ENCODE measurements at places on chromosomes 5 and 9.
A peak's percentile ranks its signal among the peaks of the same experiment; 100 is the strongest.

DNA sequence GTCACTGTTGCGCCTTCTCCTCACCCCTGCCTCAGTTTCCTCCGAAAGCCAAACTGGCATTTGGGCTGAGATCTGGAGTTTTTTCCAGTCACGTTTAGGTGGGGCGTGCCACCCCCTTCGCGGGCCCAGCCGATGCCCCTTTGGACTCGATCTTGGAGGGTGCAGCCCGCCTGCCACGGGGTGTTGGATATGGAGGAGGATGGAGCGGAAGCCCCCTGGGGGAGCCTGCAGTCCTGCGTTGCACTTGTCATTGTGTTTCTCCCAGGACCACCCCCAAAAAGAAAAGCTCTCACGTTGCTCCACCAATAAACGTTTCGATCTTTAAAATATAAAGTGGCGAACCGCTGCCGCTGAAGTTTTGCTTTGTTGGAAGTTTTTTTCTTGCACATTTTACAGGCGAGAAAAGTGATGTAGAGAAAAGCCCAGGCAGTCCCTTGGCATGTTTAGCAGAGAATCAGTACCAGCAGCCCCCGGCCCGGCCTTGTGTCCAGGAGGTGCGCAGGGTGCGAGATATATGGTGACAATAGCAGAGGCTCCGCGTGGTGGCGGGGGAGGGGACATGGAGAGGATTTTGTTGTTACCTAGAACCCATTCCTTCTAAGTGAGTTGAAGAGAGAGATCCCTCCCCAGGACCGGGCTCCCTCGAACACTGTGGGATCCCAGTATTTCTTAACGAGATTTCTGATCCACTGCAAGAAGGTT, 681 bp downstream of the F2R start:
- no peak for DNase-seq

DNA sequence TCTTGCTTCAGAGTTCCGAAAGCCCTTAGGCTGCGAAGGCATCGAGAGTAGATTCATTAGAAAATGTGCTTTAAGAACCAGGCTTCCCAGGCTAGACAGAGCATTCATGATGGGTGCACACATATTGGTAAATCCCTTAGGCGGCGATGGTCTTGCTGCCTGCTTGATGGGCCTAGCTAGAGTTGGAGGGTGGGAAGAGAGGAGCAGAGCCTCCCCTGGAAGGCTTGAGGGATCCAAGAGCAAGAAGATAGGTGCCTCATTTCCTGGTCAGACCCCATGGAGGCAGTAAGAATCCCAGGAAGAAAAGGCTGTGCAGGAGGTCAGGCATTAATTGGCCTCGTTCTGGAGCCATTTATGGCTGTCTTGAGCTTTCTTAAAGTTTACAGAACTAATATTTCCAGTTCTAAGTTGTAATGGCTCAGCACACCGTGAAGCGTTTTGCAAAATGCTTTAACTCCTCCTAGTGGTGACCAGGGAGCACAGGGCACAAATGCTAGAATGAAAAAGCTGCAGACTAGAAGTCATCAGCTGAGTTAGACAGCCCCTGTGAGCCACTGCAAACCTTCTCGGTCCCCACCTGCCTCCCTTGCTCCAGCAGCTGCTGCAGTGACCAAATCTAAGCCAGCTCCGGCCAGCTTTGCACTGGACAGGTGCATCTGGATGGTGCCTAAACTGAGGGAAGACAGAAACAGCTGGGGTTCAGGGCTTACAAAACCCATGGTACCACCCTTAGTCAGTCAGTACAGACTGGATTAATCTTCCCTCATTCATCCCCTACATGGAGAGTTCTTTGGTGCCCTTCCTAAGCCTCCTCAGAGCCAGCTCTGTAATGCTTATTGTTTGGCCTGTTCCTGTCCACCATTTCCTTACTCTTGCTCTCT, 14.7 kb downstream of the SLC45A2 start:
- peak; percentile 71 for DNase-seq

DNA sequence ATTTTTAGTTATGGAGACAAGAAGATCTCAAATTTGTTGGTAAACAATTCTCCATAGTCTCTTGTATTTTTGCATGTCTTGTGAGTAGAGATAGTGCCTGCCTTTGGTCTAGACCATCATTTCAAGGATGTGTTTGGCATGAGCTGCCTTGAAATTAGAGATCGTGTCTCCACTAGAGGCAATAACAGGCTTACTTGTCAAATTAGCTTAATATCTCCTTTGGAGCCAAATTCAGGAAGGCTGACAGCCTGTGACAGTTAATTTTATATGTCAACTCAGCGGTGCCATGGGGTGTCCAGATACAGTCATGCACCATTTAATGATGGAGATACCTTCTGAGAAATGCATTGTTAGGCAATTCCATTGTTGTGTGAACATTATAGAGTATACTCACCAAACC, 24.8 kb upstream of the PRDM9 start:
- no peak for DNase-seq

GRCh38 chr5:74736759-74737158, 30.2 kb downstream of the GFM2 start:
- no peak for DNase-seq

GRCh38 chr5:1058083-1058945, 49.7 kb downstream of the NKD2 start:
- DNase-seq, result no peak

DNA sequence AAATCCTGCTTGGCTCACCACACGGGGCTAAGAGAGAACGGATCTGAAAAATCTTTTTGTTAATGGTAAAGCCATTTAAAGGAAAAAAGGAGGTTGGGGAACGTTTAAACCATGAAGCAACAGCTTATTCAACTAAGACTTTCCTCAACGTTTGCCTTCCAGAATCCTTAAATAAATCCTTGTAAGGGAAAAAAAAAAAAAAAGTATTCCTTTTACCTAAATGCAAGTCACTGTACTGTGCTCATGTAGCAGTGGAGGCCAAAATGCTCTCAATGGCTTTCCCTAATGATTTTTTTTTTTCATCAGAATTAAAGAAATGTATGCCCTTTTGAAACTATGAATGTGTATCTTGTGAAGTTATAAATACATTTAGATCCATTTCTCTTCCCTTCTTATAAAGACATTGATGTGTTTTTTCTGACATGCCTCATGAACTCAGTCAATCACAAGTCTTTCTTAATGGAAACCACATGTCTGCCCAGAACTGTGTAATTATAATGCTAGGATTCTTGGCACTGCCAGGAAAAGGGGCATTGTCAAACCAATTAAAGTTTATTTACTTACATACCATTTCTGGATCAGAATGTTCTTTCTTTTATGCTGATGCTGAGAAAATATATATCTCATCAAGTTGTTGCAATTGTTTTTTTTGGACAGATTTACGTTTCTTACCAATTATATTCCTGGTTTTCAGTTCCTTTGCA, 107.5 kb downstream of the EBF1 start:
- peak; percentile 59 for DNase-seq
